Activated CD8-positive, alpha-beta memory T cell treated with anti-CD3 and anti-CD28 coated beads for 36 hours (primary cell): ENCODE measurements at places on chromosomes 7 and 10. TPM values are rescaled to one million over a fixed set of nuclear protein-coding genes. Genes with fewer than 3 reads are reported as not detected.

CRYGN gene
- total RNA-seq = not detected

TMEM213 gene
- not detected for total RNA-seq

CALCR gene
- total RNA-seq = not detected

ZP3 gene
- total RNA-seq = 1.5 TPM

FAM237B gene
- not detected for total RNA-seq

ALOX5 gene
- total RNA-seq = 0.52 TPM

ZNF853 gene
- 3.9 TPM for total RNA-seq

EBLN1 gene
- total RNA-seq = not detected

PRSS37 gene
- not detected for total RNA-seq

CUX1 gene
- total RNA-seq = 21.1 TPM

HOXA6 gene
- total RNA-seq = not detected

RBM28 gene
- total RNA-seq = 81.2 TPM

WDR37 gene
- 16.7 TPM for total RNA-seq

LIPA gene
- 18.3 TPM for total RNA-seq

NPTX2 gene
- 0.23 TPM for total RNA-seq

SEMA3A gene
- total RNA-seq = 0.17 TPM

ACHE gene
- 0.13 TPM for total RNA-seq

VCL gene
- total RNA-seq = 25.9 TPM

NANOS1 gene
- 0.10 TPM for total RNA-seq

EGFR gene
- total RNA-seq = not detected

SPOCK2 gene
- total RNA-seq = 48.8 TPM

NAT16 gene
- total RNA-seq = not detected

ZNHIT1 gene
- total RNA-seq = 46.7 TPM

MUC3A gene
- 0.23 TPM for total RNA-seq

UNCX gene
- total RNA-seq = not detected

CNPY1 gene
- total RNA-seq = not detected

SEMA3E gene
- total RNA-seq = not detected

PRR15 gene
- total RNA-seq = not detected

LLCFC1 gene
- not detected for total RNA-seq

CPA5 gene
- total RNA-seq = 3.2 TPM

LGI1 gene
- total RNA-seq = not detected

OAT gene
- 48.2 TPM for total RNA-seq

ABCB4 gene
- 0.30 TPM for total RNA-seq

RGS10 gene
- 152 TPM for total RNA-seq

AGFG2 gene
- total RNA-seq = 64.8 TPM

OR2A12 gene
- not detected for total RNA-seq

HOXA9 gene
- total RNA-seq = not detected

LMOD2 gene
- total RNA-seq = not detected

HOXA10 gene
- total RNA-seq = not detected

EIF5AL1 gene
- 3.3 TPM for total RNA-seq

PRPS1L1 gene
- total RNA-seq = not detected

KLLN gene
- 0.80 TPM for total RNA-seq

WEE2 gene
- total RNA-seq = not detected

NOM1 gene
- total RNA-seq = 33.4 TPM

GIMAP1 gene
- 3.6 TPM for total RNA-seq

CFAP69 gene
- 0.48 TPM for total RNA-seq

MYH16 gene
- total RNA-seq = not detected

EXOSC1 gene
- 63.3 TPM for total RNA-seq

PILRB gene
- total RNA-seq = 36.7 TPM

PLXDC2 gene
- not detected for total RNA-seq

DTX2 gene
- 21.9 TPM for total RNA-seq

PHF14 gene
- 33.0 TPM for total RNA-seq

FAM25A gene
- total RNA-seq = not detected

UPK3B gene
- total RNA-seq = not detected

CACNB2 gene
- not detected for total RNA-seq

AFAP1L2 gene
- total RNA-seq = 3.2 TPM

AKR1D1 gene
- not detected for total RNA-seq

HYAL4 gene
- total RNA-seq = not detected
